ENCODE measurements at places on chromosomes 1 and 21.

- DNase-seq = no peak
Measured at GRCh38 chr1:67190410-67190809, 24.2 kb downstream of the IL23R start.

GRCh38 chr1:72516826-72517225 is 234.5 kb upstream of the NEGR1 start:
- no peak for DNase-seq

- no peak for DNase-seq
Measured at GRCh38 chr1:158818560-158818959, 12.6 kb upstream of the MNDA start.

DNA sequence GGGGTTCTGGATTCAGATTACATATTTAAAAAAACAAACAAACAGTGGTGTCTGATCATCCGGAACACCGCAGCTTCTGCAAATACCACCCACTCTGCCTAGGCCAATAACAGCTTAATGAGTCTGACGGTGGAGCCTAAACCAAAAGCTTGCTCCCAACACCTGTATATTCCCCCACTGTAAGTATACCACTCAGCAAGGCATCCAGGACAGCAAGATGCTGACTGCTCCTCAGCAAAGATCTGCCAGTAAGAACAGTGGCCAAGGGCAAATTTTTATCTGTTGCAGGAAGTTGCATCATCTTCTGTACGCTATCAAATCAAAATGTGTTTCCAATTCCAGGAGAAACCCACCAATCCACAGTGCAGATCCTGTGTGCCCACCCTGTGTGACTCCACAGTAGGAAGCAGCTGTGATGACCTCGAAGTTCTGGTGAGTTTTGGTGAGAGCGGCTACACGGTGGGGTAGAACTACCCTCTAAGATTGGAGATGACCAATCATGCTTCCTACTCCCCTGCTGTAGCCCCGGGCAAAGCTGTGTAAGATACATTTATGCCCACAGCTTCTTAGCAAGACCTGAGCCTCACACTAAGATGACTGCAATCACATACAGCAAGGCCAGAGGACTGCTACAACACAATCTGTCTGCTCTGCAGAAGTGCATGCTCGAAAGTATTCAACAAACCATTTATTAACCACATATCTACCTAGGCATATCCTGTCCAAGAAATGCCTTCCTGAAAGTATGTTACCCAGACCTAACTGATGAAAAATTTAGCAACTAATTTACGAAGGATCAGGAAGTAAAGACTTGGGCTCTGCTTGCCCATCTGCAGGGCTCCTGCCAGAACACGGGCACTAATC is 30.5 kb downstream of the SIPA1L2 start:
- no peak for DNase-seq

DNA sequence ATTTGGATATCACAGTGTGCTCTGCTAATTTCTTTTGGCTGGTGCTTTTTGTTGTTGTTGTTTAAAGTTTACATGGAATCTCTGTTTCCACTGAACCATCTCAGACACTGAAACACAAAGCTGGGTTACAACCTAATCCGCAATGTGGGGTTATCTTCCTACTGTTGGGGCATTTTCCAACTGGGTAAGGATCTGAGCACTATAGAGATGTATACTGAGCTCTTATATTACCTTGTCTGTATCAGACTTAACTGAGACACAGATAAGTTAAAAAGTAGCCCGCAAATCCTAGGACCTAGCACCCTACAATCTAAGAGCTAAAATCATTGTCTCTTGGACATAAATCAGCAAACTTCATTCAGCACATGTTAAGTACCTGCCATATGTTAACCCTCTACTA is 169.2 kb downstream of the LTN1 start:
- no peak for DNase-seq

- no peak for DNase-seq
Measured at GRCh38 chr1:175887981-175888428, 144.6 kb upstream of the TNR start.

DNA sequence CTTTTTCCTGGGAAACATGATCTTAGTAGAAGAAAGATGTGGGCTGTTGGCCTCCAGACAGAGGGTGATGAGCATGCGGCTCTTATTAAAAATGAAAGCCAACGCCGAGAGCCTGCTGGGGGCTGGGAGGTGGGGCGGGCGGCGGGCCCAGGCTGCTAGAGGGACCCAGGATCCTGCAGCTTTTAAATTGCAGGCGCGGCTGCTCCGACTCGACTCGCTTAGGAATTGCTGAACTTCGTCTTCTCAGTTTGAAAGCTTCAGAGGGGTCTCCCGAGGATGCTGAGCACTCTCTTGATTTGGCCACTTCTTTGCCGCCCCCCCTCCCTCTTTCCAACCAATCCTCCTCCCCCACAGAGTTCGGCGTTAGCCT is 1.2 kb downstream of the AGPAT3 start:
- peak; percentile 45 for DNase-seq

- DNase-seq = peak; percentile 20
Measured at GRCh38 chr1:70319750-70320149, 34.8 kb downstream of the ANKRD13C start.

DNA sequence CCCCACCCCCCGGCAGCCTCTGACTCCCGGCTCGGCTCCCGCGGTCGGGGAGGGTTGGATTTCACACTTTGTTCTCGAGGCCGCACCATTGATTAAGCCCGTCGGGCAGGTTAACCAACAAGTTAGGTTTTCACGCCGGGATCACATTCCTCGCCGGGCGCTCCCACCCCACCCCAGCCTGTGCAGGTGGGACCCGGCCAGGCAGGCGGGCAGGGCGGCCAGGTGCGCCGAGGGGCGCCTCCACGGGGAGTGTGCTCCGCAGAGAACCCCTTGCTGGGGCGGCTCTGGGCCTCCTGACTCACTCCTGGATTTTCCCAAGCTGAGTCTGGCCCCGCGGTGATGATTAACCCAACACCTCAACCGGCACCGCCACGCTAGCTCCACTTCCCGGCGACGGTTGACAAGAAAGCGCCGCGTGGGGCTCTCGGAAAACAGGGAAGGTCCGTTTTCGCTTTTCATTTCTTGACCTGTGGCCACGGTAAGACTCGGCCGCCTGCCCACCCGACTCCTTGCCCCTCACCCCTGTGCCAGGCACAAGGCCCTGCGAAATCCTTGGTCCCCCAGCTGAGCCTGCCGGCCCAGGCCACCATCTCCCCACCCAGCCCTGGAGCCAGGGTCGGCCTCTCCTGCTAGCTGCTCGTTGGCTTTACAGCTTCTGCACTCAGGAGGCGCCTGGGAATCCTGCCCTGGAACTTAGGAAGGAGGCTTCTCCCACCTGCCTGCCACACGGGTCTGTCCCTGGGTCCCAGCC is 8.8 kb upstream of the TTLL10 start:
- no peak for DNase-seq

GRCh38 chr1:58361134-58361533 is 185.4 kb downstream of the OMA1 start:
- no peak for DNase-seq

DNA sequence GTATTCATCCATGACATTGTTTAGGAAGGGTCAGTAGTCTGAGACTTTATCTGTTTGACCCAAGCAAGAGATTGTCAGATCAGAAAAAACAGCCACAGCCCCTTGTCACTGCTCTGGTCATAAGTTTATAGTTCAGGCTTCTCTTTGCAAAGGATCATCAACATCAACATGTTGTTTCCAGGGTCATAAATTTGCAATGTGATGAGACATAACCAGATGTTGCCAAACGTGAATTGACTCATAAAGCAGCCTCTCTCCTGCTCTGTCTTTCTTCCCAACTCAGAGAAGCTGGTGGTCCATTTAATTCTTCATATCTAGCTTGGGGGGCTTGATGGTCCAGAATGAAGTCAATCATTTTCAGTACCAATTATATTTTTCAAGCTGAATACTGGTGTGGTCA is 507.2 kb upstream of the PBX1 start:
- DNase-seq = no peak

GRCh38 chr1:3051270-3052268 is 17.4 kb upstream of the PRDM16 start:
- no peak for DNase-seq

DNA sequence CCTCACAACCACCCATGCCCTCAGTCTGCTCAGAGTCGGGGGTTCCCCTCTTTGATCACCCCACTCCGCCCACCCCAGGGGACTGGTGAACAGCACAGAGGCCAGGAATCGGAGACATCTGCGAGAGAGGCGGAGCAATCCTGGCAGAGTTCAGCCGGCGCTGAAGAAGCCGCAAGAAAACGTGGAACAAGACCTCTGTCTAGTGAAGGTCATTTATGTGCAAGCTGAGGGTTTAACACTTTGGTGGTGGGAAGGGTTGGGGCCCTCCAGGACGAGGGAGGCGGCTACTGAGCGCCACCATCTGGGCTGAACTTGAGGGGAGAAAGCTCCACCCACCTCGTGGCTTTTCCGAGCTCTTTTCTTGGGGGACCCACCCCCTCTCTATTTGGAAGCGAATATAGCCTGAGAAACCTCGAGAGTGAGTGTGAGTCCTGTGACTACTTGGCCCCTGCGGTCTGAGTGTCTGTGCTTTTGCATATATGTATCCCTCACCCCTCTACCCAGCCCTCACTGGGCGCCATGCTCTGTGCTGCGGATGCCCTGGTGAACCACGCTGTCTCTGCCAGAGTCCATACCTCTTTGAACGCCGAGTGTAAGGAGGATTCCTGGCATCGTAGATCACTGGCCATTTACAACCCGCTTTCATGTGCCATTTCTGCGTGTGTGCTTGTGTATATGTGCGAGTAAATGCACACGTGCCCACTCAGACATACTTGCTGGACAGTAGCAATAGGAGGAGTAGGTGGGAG is 1.2 kb upstream of the EPHA10 start:
- DNase-seq = no peak

DNA sequence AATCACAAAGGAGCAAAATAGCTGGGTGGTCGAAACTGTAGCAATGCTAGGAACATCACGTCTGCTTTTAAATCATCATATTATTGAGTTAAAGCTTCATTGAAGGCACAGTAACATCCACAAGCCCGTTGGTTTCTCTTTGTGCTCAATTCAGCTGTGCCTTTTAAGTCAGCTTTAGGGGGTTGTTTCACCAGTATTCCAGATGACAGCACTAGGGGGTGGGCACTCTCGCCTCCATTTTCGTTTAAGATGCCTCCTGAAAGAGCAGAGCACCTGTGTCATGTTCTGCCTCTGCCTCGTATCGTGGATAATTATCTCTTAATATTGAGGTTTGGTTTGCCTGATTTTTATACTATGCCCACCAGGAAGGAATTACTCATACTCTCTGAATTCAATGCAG is 139.8 kb upstream of the PTBP2 start:
- DNase-seq = no peak

- no peak for DNase-seq
Measured at GRCh38 chr1:34808051-34808810, 15.4 kb downstream of the GJA4 start.

- no peak for DNase-seq
Measured at GRCh38 chr1:164707868-164708331, 148.9 kb downstream of the PBX1 start.

GRCh38 chr1:53628286-53628955 is 110.5 kb downstream of the GLIS1 start:
- DNase-seq = no peak

- no peak for DNase-seq
Measured at GRCh38 chr1:3016641-3017439, 4.4 kb upstream of the ACTRT2 start.

DNA sequence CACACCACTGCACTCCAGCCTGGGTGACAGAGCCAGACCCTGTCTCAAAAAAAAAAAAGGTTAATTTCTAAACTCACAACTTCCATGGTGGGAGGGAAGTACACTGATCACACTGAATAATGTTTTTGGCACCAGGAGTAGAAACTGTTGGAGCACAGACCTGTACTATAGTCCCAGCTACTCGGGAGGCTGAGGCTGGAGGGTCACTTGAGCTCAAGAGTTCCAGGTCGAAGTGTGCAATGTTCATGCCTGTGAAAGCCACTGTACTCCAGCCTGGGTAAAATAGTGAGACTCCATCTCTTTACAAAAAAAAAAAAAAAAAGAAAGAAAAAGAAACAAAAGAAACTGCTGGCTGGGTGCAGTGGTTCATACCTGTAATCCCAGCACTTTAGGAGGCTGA is 35.3 kb downstream of the TMEM50B start:
- no peak for DNase-seq

DNA sequence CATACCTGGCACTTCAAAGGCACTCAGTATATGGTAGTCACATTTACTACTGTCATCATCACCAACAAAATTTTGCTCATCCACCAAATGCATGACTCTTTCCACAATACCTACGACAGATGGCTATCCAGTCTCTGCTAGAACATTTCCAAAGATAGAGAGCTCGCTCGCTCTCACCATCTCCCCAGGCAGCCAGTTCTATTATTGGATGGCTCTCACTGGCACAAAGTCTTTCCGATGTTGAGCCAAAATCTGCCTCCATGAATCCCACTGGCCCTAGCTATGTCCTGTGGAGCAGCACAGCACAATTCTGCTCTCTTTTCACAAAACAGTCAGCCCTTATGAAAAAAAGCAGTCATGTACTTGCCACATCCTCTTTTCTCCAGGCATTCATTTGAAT is 102.1 kb downstream of the DAB1 start:
- DNase-seq = no peak

- DNase-seq = no peak
Measured at GRCh38 chr1:7628273-7628672, 142.8 kb upstream of the VAMP3 start.

DNA sequence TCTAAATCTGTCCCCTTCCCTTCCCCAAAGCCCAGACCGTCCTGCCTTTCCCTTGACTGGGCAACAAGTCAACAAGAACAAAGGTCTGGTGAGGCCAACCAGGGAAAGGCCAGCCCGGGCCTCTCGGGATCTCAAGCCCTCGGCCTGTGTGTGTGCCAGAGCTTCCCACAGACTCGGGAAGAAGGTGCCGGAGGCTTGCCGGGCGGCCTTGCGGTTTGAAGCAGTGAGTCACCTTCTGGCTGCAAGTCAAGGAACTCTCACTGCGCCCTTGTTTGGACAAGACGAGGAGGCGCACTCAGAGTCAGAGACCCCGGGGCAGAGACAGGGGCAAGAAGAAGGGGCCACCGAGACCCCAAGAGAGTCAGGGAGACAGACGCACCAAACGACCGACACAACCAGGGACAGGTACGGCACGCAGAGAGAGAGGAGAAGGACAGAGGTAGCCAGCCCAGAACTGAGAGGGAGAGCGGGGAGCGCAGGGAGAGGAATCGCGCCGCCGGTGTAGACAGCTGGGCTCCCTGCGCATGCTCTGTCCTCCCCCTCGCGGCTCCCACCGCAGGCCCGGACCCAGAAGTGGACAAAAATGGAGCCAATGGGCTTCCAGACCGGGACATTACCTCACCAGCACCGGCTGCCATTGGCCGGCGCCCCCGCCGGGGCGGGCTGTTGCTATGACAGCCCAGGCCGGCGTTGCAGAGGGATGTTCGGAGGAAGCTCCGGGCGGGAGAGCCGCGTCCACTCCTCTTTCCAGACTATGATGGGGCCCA is 66.6 kb upstream of the LAPTM5 start:
- DNase-seq = peak; percentile 95

DNA sequence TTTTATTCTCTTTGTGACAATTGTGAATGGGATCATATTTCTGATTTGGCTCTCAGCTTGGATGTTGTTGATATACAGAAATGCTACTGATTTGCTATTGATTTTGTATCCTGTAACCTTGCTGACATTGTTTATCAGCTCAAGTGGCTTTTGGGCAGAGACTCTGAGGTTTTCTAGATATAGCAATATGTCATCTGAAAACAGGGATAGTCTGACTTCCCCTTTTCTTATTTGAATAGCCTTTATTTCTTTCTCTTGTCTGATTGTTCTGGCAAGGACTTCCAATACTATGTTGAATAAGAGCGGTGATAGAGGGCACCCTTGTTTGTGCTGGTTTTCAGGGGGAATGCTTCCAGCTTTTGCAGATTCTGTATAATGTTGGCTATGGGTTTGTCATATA is 150.8 kb downstream of the FASLG start:
- no peak for DNase-seq
